ENCODE measurements at places on chromosomes 3 and 15.

- DNase-seq = no peak
Observed at GRCh38 chr3:23676093-23676492, 129.7 kb upstream of the UBE2E1 start.

GRCh38 chr3:17352620-17353019 is 389.8 kb downstream of the TBC1D5 start:
- peak; percentile 37 for DNase-seq

DNA sequence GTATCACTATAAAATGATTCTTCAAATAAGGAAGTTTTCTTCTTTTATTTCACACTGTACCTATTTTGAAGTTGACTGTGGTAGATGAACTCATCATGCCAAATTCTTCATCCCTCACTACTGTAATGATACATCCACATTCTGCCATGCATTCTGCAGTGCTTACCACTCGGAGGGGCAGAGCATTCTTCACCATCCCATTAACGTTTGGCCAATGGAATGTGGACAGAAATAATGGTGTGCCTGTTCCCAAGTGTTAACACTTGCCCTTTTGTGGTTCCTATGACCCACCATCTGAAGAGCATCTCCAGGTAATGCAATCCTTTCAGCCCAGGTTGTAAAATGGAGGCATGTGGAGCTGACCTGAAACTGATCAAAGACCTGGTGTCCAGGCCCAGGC is 18.6 kb downstream of the GOLIM4 start:
- no peak for DNase-seq

GRCh38 chr3:138687236-138687635 is 78.7 kb downstream of the FAIM start:
- DNase-seq = no peak

- no peak for DNase-seq
Observed at GRCh38 chr3:49313896-49314688, 25.8 kb downstream of the USP4 start.

GRCh38 chr3:117633207-117633606 is 923.6 kb downstream of the TUSC7 start:
- no peak for DNase-seq

DNA sequence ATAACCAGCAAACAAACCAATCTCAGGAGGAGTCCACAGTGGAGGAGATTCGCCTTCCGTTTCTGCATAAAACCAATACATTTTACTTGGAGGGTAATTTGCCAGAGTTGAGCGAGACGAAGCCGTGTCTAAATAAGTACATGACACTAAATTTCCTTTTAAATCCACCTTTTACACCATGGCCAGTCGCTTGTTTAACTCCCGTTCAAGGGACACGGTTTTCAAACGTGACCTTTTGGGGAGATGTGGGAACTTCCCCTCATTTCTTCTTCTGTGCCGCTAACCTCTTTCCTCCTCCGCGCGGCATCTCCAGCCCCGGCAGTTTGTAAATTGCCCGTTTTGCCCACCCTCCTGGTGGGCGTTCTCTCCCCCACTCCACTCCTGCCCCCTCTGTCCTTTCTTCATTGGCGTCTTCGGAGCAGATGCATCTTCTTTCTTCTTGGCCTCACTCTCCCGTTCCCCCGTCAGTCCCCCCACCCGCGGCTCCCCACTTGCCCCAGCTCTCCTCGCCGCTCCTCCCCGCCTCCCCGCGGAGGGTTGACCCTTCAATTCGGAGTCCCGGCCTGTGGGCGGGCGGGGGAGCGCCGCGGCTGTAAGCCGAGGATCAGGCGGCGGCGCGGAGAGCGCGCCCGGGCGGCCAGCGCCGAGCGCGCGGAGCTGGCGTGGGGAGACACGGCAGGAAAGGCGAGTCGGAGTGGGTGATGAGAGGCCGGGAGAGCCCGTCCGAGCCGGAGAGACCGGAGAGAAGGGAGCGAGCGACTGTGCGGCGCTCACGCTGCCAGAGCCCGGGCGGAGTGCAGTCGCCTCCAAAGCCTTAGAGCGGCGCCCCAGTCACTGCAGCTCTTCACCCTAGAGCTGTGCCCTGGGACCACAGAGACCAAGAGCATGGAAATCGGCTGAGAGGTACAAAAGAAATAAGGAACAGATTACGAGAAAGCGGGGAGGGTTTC is at the start of gene NLGN1:
TSS of gene NLGN1 (plus strand) at position 584 of the 950 bp plus-strand sequence.
- DNase-seq = peak; percentile 85

GRCh38 chr15:50344006-50344464 is 11.0 kb downstream of the GABPB1 start:
- no peak for DNase-seq

GRCh38 chr3:151227266-151227806 is 24.3 kb upstream of the GPR171 start:
- DNase-seq = no peak

DNA sequence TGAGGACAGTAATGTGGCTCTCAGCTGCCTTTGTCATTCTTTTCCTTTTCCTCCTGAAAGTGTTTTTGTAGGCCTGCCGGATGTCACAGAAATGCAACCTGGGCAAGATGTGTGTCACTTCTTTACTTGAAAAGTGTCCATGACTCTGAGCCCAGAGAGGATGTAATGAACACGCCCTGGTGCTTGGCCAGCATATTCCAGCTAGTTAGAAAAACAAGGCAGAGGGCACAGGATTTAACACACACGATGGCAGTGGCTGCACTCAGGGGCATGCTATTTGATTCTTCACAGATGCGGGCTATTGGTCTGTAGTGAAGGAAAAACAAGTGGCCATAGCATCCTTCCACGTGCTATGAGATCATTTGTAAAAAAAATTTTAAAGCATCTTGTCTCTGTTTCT is 30.3 kb upstream of the PTX3 start:
- no peak for DNase-seq

DNA sequence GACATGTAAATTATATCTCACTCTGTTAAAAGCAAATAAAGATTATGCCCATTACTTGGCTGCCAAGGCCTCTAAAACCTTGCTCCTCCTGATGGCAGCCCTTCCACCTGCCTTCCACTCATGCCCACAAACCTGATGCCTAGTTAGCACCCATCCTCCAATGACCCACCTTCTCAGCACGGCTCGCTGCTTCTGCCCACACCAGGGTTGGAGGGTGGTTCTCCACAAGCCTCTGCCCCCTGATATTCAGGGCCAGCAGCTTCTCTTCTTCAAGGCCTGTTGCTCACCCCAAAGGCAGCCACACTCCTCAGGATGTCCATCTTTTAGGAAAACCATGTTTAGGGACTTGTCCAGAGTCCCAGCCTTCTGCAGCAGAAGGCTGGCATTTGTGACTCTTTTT is 263.4 kb upstream of the TLE3 start:
- DNase-seq = no peak

- DNase-seq = peak; percentile 13
Observed at GRCh38 chr3:99895703-99896441, 78.2 kb downstream of the CMSS1 start.

DNA sequence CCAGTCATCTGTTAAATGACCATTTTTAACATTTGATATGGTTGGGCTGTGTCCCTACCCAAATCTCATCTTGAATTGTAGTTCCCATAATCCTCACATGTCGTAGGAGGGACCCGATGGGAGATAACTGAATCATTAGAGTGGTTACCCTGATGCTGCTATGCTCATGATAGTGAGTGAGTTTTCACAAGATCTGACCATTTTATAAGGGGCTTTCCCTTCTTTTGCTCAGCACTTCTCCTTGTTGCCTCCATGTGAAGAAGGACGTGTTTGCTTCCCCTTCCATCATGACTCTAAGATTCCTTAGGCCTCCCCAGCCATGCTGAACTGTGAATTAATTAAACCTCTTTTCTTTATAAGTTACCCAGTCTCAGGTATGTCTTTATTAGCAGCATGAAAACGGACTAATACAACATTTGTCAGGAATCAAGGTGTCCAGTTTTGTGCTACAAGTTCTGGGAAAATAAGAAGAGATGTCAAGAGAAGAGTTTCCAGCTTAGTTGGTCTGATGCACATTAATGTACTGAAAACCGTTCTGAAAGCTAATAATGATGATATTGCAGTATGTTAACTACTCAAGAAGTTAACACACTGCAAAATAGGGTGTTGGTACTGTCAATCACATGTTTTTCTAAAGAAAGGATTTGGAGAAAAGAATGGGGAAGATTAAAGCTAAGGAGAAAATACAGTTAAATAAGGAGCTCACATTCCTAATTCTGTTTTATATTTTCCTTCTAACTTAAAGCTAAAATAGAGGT is 67.9 kb downstream of the ATP8B4 start:
- DNase-seq = no peak

DNA sequence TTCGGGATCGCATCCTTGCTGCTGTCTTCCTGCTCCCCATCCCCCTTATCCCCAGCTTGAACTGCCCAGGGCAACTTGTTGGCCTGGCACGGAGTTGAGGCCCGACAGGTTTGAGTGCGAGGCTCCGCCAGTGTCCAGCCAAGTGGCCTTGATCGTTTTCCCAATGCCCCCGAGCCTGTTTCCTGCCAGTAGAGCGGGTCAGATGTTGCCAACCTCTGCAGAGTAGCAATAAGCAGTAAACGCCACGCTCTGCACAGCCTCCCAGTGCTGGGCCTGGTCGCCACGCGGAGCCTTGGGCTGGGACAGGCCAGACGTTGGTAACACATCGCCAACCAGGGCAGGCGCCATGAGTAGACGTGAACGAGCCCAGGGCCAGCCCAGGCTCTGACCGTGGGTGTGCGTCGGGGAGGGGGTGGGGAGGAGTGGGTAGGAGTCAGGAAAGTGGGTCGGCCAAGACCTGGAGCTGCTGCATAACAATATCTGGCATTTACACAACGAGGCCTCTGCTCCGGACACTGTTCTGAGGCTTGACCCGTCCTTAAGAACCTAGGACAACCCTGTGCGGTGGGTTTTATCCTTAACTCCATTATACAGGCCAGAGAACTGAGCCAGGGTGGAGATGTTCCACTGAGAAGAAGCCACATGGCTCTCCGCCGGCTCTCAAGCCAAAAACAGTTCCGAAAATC is 444 bp upstream of the ABHD14A start:
- DNase-seq = no peak

- DNase-seq = no peak
Observed at GRCh38 chr3:194333212-194333980, 17.7 kb downstream of the CPN2 start.

GRCh38 chr15:42154212-42154941 is 2.1 kb downstream of the PLA2G4F start:
- no peak for DNase-seq

DNA sequence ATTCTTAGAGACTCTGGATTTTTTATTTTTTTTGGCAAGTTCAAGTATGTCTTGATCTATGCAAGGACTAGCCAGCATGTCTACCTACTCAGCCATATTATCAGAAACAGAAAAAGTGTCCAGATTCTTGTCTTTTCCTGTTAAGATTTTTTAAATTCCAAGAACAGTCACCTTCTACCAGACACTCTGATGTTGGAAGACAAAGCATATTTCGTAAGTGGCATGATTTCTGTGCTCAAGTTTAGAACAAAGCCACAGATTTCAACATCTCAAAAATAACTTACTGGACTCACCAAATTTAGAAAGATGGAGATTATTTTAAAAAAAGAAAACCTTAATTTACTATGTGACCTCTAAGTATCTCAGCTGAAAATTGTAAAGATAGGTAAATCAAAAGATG is 61.9 kb downstream of the GOLGA6L7 start:
- no peak for DNase-seq

DNA sequence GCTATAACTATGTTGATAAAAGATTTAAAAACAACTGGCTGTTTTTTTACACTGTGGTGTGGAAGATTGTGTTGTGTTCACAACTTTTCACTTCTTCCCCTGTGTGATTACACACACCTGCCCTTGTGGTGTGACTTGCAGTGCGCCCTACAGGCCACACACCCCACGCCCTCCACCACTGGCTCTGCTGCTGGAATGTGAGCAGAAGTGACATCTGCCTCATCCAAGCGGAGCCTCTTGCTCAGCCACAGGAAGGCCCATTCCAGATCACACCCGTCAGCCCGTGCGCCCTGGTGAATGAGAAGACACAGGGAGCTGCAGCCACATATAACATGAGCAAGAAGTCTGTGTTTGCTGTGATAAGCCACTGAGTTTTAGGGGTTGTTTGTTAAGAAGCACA is 7.0 kb downstream of the CCR2 start:
- no peak for DNase-seq

- DNase-seq = no peak
Observed at GRCh38 chr3:11457135-11457534, 184.9 kb downstream of the ATG7 start.

DNA sequence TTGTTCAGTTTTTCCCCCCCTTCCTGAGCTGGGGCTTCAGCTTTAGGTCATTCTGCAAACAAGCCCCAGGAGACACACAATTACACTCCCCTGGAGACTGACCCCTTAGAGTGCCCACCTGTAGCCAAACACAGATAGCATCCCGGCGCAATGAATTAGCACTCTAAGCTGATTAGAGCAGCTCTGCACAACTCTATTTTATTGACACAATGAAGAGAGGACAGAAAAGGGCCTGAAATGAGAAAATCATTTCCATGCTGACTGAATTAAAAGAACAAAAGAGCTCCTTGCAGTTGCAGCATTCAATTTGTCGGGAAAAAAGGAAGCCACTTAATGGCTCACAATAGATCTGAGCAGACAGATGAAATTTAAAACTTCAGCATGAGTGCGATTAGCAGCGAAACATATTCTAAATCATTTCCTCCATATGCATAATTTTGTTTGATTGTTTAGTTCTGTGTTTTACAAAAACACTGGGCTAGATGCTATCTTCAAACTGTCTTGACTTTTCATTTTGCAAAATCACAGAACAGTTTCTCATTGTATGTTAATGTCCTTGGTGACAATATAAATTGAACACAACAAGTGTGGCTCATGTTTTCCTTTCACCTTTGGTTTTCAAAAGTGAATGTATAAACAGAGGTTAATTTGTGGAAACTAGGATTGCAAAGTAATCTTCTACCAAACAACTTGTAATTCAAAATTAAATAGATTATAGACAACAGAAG is 308.6 kb downstream of the MECOM start:
- peak; percentile 93 for DNase-seq

- DNase-seq = peak; percentile 24
Observed at GRCh38 chr3:33074217-33075067, 22.5 kb downstream of the GLB1 start.

GRCh38 chr3:45753095-45753494 is 43.2 kb downstream of the SLC6A20 start:
- no peak for DNase-seq

DNA sequence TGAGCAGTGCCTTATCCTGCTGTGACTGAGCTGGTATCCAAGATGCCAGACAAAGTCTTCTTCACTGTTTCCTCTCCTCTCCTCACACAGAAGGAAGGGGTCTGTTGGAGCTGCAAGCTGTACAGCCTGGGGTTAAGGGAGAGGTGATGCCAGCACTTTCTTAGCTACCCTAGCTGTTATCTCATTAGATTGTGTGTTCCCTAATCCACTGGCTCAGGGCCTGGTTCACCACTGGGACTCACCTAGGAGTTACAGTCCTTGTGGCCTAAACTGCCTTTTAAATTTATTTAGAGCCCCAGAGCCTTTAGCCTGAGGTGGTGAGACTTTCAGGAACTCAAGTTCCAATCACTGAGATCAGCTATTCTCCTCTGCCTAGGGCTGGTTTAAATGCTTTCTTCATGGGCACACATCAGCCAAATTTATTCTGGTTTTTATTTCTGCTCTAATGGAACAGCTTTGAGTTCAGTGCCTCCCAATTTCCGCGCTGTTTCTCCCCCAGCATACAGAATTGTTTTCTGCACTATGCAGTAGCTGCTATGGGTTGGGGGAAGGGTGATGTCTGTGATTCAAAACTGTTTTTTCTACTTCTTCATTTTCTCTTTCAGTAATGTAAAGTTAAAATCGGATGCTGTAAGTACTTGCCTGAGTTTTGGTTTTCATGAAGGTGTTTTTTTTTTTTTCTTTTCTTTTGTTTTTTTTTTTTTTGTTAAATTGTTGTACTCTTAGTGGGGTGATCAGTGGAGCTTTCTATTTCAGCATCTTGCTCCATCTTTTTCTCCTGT is 198.8 kb downstream of the DOCK3 start:
- no peak for DNase-seq
